Activated CD8-positive, alpha-beta memory T cell treated with anti-CD3 and anti-CD28 coated beads for 4 hours (primary cell): ENCODE measurements at places on chromosomes 2 and 18.

DNA sequence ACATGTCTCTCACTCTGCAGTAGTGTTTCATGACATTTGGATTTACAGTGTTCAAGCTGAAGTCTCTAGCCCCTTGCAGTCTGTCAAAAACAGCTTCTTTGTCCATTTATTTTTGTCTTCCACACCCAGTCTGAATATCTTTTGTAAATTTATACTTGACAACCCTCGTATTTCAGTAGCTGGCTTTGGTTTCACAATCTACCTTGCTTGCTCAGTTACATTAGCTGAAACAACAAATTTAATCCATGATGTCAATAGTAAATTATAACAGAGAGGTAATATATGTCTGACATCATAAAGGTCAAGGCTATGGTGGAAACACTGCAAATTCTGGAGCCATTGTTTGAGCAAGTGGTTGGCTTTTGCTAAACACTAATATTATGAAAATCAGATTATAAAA, 328.7 kb downstream of the MTX2 start:
- DNase-seq, result no peak

GRCh38 chr2:134728163-134728562, 9.4 kb upstream of the TMEM163 start:
- no peak for DNase-seq

DNA sequence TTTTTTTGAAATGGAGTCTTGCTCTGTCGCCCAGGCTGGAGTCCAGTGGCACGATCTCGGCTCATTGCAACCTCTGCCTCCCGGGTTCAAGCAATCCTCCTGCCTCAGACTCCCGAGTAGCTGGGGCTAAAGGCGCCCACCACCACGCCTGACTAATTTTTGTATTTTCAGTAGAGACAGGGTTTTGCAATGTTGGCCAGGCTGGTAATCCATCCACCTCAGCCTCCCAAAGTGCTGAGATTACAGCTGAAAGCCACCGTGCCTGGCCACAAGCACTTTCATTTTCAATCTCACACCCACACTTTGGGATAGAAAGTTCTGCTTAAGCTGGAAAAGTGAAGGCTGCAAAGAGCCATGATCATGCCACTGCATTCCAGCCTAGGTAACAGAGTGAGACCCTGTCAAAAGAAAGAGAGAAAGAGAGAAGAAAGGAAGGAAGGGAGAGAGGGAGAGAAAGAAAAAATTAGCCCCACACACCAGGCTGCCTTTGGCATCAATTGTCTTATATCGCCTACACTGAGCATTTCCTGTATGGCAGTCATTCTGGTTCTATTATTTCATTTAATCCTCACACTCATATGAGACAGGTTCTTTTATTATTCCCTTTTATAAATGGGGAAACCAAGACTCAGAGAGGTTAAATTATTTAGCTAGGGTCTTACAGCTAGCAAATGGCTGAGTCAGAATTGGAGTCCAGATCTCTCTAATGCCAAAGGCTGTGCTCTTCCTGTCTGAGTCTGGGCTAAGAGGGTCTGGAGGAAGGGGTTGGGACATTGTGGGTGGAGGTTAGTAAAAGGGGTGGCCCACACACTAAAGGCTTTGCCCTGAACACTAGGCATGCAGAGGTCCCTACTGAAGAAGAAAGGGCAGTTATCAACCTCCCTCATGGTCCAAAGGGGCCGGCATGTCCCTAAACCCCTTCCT, 37.9 kb upstream of the PKDCC start:
- no peak for DNase-seq

GRCh38 chr2:220963076-220963475, 609.0 kb downstream of the EPHA4 start:
- DNase-seq, result no peak

DNA sequence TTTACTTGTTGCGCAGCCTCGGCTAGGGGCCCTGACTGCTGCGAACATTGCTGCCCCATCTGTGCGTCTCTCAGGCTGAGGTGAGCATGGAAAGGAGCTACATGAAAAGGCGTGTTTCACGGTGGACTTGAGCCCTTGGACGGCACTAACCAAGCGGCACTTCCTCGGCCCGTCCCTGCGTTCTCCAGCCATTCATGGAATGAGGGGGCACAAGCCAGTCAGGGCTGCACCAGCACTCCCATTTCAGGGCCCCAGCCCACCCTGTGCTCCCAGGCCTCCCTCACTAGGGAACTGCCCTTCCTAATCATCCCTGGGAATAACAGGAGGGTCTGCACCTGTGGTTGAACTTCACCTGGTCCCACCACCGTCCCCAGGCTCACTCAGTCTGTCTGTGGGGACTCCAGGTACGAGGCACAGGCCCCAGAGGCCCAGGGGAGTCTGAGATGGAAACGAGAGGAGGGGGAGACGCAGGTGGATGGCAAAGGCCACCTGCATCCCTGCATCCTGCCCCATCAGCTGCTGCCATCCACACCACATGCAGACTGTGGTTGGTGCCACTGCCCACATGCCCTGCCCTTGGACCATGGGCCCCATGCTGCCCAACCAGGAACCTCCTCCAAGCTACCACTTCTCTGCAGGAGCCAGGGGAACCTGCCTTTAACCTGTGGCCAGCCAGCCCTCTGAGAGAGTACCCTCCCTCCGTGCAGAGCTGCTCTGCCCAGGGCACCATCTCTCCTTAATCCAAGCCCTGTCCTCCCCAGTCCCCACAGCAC, 99.7 kb downstream of the EIPR1 start:
- no peak for DNase-seq

DNA sequence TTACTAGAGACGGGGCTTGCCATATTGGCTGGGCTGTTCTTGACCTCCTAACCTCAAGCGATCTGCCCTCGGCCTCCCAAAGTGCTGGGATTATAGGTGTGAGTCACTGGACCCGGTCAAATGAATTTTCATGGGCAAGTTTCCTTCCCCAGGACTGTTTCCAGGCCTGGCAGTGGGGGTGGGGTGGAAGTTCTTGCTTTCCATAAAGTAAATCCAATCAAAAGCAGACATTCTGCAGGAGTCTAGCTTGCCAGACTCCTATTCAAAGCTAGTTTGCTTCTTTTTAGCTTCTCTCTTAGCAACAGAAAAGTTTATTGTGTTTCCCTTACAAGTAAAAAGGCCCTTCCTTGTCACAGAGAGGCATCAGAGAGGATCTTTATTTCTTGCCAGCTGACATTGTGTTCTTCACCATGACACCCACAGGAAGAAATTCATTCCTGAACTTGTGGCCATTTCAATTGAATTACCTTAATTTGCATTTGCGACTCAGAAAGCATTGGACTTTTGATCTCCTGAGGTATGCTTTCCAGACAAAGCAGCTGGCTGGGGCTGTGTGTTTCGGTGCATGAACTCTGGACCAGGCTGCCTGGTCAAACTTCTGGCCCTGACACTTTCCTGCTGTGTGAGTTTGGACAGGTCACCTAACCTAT, 37.9 kb downstream of the LYPD1 start:
- no peak for DNase-seq

- no peak for DNase-seq
These were observed 42.1 kb upstream of the GLS start for GRCh38 chr2:190838492-190838910.

DNA sequence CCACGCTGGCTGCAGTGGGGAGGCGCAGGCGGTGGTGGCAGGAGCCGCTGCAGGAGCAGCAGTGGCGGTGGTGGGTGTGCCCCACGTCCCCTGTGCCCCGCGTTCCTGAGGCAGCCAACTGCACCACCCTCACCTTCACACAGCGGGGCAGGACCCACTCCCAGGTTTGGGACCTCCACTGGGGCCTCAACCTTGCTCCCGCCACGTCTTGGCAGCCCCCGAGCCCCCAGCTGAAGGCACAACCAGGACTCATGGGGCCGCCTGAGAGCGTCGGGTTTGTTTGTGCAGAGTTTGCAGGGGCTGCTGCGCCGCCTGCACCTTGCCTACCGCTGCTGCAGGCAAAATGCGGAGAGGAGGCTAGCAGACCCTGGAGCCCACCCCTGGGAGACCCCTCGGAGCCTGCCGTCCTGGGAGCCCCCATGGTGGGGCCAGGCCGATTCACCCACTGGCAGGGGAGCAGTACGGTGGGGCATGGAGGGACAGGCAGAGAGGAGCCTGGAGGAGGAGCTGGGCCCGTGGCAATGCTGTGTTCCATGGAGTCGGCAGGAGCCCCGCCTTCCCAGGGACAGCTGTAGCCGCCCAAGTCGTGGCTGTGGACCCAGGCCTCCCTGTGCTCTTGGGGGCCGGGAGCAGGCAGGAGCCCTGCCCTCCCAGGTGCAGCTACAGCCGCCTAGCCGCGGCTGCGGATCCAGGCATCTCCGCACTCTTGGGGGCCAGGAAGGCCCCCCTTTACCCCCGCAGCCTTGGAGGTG, 14.7 kb upstream of the EML6 start:
- no peak for DNase-seq

DNA sequence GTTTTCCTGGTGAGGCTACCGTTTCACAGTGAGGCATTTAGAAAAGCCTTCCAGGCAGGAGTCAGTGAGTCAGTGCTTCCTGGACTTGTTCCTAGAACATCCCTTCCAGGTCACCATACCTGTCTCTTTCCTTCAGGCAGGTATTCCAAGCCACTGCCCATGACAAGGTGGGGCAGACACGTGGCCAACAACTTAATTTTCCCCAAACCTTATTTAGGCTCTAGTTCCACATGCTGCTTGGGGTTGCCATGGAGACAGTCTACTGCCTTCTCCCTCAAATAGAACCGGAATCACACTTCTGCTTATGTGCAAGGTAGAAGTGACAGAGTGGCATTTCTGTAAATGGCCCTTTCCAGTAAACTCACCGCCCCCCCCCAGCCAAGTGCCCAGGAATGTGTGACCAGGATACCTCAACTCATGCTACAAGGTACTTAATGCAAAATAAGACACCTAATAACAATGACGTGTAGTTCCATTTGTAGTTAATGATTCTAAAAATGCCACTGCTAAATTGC, 258.3 kb downstream of the PRKCE start:
- DNase-seq, result no peak

DNA sequence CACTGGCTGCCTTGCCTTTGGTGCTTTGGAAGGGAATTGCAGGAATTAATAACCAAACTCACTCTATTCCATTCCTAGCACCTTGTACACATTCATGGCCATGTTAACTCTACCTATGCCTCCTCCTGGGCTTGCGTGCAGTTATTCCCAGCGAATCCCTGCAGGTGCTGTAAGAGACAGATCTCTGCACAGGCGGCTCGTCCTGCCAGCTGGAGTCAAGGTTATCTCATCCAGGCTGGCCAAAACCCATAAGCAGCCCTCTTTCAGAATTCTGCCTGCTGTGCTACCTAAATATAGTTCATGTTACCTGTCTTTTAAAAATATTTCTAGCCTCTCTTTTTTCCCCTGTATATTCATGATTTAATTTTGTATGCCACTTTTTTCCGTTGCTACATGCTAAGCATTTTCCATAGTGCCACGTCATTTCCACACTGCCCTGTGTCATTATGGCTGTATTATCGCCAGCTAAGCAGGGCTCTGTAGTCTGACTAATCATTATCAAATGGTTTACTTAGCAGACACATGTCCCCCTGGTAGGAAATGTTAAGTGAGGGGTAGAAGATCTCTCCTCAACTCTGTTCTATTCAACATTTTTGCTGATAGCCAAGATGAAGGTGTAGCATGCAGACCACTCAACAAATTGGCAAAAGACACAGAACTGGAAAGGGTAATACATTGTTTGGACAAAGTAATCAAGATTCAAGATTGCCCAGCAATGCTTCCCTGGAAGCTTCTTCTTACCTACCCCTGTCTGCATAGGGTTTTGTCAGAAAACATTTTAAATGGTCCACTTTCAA, 79.7 kb upstream of the TAF1B start:
- no peak for DNase-seq

GRCh38 chr2:70919672-70920366, 15.9 kb upstream of the ATP6V1B1 start:
- DNase-seq, result peak; percentile 50

- DNase-seq, result no peak
These were observed 450.1 kb downstream of the ANKRD30B start for GRCh38 chr18:15198116-15198389.

DNA sequence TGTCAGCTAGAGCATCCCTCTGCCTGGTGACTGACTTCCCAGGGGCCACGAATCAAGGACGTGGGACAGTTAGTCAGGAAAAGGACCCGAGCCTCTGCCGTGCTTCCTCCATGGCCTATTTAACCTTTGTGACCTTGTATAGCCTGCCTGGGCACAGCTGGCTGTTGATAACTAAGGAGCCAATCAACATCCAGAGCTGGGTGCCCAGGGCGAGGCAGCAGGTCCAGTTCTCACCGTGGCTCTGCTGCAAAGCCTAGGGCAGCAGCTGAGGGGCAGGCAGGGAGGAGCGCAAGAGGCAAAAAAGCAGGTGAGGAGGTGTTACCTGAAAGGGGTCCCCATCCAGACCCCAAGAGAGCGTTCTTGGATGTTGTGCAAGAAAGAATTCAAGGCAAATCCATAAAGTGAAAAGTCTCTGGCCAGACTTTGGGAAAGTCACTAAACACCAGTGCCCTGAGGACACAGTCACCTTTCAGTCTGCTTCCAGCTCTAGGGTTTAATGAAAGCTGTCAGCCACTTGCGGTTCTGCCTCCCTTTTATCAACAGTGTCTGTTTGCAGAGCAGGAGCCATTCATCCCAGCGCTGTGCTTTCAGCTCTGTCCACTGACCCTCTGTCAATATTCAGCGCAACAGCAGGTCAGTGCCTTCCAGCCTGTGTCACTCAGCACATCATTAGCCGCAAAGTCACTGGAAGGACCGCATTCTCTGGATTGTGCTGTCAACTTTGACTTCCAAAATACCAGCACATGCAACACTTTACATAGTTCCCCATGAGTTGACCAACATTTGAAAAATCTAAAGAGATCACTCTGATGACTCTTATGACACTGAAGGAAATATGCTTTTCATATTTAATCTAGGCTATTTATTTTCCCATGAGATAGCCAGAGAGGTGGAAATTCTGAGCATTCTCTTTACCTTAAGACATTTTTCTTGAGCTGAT, 38.6 kb upstream of the ASAP2 start:
- no peak for DNase-seq

- DNase-seq, result no peak
These were observed 57.5 kb downstream of the DTNA start for GRCh38 chr18:34767601-34768027.

DNA sequence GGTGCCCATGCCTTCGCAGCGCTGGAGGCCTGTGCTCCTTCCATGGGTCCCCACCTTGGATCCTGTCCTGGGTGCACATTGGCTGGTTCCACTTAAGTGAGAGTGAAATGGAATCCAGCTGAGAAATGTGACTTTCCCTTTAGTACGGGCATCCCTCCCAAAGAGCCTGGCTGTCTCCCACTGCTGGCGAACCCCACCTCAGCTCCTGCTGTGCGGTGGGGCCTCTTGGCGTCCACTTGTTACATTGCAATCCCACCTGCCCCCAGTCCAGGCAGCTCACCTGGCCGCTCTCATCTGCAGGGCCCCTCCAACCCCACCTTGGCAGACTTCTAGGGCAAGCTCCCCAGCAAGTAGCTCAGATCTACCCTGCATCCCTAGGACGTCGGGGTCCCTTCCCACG, 35.5 kb upstream of the GNAL start:
- DNase-seq, result no peak

GRCh38 chr18:48897531-48897930, 53.2 kb downstream of the SMAD7 start:
- DNase-seq, result no peak

- DNase-seq, result no peak
These were observed 24.8 kb upstream of the GNAL start for GRCh38 chr18:11664286-11664685.

- no peak for DNase-seq
These were observed 319.9 kb upstream of the HS6ST1 start for GRCh38 chr2:128638341-128639119.

- no peak for DNase-seq
These were observed 52.0 kb downstream of the GATA6 start for GRCh38 chr18:22221350-22221749.
